ENCODE measurements at places on chromosomes 3 and 15.

GRCh38 chr3:169812332-169813235 lies at the start of the genes LRRC34 and LRRIQ4:
LRRC34 (minus strand) TSS chr3:169812904; CDS start chr3:169812548, 356 bp downstream.
LRRIQ4 (plus strand) TSS chr3:169812870; CDS start chr3:169821922, 9,052 bp downstream.
- peak; percentile 86 for DNase-seq

DNA sequence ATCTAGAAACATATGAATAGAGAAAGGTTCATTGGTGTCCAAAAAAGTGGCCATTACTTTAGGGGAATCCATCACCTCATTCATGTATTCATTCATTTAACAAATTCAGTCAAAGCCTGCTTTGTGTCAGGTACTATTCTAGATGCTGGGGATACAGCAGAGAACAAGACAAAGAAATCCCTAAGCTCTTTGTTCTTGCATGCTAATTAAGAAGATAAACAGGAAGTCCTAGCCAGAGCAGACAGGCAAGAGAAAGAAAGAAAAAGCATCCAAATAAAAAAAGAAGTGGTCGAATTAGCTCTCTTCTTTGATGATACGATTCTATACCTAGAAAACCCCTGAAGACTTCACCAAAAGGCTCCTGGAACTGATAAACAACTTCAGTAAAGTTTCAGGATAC lies 12.4 kb upstream of the ZMAT3 start:
- DNase-seq = no peak

GRCh38 chr3:50242851-50243542 lies 7.0 kb downstream of the GNAI2 start:
- peak; percentile 82 for DNase-seq

DNA sequence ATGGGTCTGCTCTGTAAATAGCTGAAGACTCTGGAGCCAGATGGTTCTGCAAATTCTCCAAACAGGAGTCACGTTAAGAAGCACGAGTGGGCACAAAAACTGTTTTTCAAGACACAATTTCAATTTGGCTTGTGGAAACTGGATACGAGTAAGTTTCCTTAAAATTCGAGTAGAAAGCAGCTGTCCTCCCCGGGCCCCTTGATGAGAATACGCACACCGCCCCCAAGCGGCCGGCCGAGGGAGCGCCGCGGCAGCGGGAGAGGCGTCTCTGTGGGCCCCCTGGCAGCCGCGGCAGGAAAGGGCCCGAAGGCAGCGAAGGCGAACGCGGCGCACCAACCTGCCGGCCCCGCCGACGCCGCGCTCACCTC lies 778 bp upstream of the THBS1 start:
- peak; percentile 94 for DNase-seq

GRCh38 chr15:68318008-68318835 lies 40.7 kb downstream of the FEM1B start:
- no peak for DNase-seq

- DNase-seq = peak; percentile 51
Measured at GRCh38 chr3:111808439-111808838, 50.6 kb upstream of the PHLDB2 start.

DNA sequence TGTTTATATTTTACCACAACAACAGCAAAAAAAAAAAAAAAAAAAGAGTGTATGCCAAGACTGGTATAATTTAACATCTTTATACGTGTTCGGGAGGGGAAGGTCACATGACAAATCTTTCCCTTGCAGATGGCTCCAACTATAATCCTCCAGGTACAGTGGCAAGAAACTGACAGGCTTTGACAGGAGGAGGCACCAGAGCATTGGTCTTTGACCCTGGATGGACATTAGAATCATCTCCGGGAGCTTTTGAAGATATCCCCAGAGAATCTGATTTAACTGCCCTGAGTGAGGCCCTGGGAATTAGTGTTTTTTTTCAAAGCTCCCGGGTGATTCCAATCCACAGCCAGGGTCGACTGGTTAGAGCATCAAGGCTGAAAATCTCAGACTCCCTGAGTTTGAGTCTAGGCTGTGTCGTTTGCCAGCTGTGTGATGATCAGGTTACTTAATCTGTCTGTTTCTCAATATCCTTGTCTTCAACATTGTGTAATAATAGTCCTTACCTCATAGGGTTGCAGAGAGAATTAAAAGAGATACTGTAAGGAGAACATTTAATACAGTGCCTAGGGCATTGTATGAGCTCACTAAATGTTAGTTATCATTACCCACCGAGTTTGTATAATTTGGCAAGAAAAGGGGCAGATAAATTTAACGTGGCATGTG lies 8.9 kb upstream of the SEMA5B start:
- no peak for DNase-seq

GRCh38 chr3:66452303-66453011 lies 48.4 kb downstream of the LRIG1 start:
- no peak for DNase-seq

DNA sequence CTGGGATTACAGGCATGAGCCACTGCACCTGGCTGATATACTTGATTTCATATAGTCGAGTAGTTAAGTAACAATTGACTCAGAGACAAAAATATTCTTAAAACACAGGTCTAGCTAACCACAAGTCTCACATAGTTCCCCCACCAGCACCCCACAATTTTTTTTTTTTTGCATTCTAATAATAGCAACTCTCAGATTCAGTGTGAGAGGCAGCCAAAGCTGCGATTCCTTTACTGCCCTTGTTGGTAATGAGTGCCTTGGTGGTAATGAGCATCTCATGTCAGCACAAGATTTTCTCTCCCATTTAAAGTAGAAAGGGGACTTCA lies 72.5 kb downstream of the WWTR1 start:
- peak; percentile 49 for DNase-seq

DNA sequence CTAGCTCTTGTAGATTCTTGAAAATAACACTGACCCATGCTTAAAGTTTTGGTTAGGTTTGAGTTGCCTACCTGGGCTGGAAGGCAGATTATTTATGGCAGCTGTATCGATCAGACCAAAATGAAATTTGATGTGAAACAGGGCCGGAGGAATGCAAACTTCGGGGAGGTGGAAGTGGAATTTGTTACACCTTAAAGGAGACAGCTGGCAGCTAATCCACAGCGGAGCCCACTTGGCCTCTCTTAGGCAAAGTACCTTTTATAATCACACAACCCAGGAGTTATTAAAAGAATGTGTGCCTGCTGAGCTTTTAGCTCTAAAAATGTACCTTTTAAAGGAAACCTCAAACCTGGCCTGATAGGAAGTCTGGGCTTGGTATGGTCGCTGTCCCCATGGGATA lies 250.9 kb upstream of the TPM1 start:
- no peak for DNase-seq

DNA sequence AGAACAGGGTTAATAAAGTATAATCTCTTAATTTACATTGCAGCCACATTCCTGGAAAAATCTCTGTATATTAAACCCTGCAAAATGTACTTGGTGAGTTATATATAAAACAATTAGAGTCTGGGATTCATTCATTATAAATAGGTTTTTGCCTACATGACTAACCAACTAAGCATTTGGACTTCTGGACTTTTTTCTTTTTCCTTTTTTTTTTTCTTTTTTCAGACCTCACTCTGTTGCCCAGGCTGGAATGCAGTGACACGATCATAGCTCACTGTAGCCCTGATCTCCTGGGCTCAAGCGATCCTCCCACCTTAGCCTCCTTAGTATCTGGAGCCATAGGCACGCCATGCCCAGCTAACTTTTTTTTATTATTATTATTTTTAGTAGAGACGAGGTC lies 4.5 kb downstream of the DNAJC13 start:
- peak; percentile 69 for DNase-seq

DNA sequence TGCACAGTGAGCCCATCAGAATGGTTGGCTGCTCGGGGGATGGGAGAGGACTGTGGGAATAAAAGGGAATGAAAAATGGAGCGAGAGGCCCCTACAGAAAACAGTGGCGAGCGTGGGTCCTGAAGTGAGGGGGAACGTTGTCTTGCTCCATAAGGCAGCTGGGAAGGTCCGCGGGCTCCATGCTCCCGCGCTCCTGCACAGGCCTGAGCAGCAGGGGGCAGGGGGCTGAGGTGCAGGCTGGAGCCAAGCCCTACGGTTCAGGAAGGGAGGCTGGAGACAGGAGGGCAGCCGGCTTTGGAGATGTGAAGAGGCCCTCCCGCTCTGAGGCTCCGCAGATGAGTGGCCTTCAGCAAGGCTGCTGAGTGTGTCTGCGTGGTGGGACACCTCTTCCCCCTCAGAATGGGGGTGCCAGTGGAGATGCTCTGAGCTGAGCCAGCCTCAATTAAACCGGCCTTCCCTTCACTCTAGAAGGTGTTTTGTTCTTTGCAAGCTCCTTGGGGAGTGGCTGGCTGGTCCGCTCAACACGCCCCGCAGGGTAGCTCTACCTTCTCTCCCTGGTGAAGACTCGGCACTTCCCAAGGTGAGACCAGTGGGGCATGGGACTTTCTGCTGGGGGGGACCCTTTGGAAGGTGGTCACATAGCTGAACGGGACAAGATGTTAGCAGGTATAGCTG lies 208.0 kb downstream of the XXYLT1 start:
- no peak for DNase-seq

GRCh38 chr15:63048115-63048775 lies 5.7 kb downstream of the TPM1 start:
- DNase-seq = peak; percentile 96

Data from kidney tubule cell (primary cell).